Neural progenitor cell (in vitro differentiated cells): ENCODE measurements at places on chromosomes 7 and 10.

- DNase-seq, result no peak
These were observed 90.0 kb upstream of the BMPER start for GRCh38 chr7:33815336-33815735.

- DNase-seq, result peak; percentile 25
These were observed 24.6 kb upstream of the MKLN1 start for GRCh38 chr7:131302876-131303707.

GRCh38 chr10:89438525-89438924 lies 24.2 kb downstream of the IFIT5 start:
- no peak for DNase-seq

- DNase-seq, result no peak
These were observed 553 bp downstream of the VDAC2 start for GRCh38 chr10:75211007-75211691.
